T-cell (primary cell): ENCODE measurements at places on chromosomes 4 and X.

GRCh38 chr4:31192341-31192740 lies 472.2 kb downstream of the PCDH7 start:
- DNase-seq: no peak

- no peak for DNase-seq
Measured at GRCh38 chr4:72031868-72032608, at the start of gene NPFFR2. TSS of gene NPFFR2 (plus strand) at chr4:72032000. CDS start at chr4:72128592, 96,592 bp downstream.

GRCh38 chrX:71546879-71547278 lies 14.0 kb downstream of the OGT start:
- no peak for DNase-seq

DNA sequence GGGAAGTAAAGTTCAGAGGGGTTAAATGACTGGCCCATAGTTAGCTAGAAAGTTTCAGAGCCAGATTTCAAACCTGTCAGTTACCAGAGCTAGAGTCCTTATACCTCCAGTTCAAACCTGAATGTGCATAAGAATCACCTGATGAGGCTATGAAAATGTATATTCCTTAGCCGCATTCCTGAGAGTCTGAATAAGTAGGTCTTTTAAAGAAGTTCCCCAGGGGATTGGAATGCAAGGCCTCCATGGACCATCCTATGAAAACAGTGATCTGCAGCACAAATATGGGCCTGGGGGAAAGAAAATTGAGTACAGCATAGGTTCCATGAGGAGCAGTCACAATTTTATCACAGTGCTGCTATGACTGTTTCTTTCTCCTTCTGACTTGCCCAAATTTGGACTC lies 263.9 kb upstream of the CXorf66 start:
- no peak for DNase-seq

DNA sequence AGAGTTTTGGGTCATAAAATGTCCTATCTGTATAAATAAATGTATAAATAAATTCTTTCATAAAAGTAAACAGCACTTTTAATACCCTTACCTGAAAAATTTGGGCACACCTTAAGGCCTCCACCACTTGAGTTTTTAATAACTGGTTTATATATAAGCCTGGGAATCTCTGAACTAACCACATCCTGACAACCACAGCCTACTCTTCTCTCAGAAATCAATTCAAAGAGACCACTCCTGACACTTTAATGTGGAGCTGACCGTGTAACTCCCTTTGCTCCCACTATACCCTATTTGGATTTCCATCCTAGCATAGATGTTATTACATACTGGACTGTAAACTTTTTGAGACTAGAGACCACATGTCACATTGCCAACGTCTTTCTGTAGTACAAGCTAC lies 3.5 kb downstream of the FBXL5 start:
- DNase-seq: no peak

- DNase-seq: no peak
Measured at GRCh38 chrX:64394059-64394873, 986 bp downstream of the MTMR8 start.

DNA sequence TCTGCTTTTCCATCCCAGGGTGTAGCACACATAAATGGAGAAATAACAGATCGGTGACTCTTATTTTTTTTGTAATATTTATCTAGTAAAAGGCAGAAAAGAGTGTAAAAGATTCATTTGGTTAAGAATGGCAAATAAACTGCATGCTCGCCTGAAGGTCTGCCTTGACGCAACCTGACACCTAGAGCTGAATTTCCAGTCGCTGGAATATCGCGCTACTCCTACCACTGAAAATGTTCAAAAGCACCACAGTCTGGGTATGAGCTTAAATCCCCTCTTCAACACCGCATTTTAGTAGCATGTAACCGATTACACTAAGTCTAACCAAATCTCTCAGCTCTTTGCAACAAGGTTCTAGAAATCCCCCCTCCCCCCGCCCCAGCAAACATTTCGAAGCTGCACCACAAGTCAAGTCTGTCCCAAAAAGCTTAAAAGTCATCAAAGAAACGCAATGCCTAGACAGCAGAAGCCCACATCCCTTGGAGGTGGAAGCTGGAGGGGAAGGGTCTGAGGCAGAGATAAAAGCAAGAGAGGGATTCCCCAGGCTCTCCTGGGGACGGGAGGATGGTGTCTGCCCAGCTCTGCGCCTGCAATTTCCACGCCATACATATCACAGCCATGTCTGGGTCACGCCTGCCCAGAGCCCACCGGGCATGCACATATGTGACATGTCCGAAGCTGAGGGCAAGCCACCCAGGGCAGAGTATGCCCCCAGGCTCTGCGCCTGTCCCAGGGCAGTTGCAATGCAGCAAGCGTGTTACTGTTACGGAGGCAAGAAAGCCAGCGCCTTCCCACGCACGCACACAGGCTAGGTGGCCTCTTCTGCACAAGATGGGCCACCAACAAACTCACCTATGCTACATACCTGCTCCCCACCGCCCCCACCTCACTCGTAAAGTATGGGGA lies 1.4 kb downstream of the FGF13 start:
- no peak for DNase-seq

DNA sequence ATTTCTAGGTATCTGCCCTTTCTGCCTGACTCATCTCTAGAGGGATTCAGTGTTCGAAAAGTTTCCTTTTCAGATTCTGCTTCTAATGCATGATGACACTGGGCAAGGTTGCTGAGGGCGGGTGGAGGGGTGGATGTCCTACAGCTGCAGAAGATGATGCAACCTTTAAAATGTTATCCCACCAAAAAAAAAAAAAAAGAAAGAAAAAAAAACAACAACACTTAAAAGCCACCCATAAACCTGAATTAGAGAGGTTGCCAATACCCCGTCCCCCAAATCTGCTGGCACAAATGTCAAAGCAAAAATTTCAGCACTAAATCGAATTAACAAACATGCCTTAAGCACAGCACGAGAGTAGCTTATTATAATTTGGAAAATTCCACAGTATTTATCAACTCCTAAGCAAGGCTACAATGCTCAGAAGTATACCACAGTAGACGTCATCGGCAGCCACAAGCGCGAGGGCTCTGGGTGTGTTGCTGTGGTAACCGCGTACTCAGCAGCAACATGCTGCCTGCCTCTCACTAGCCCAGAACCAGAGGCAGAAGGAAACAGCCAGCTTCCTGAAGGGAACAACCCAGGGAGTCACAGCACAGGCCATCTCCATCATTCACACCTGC lies 167.5 kb upstream of the MAP3K15 start:
- peak; percentile 72 for DNase-seq

DNA sequence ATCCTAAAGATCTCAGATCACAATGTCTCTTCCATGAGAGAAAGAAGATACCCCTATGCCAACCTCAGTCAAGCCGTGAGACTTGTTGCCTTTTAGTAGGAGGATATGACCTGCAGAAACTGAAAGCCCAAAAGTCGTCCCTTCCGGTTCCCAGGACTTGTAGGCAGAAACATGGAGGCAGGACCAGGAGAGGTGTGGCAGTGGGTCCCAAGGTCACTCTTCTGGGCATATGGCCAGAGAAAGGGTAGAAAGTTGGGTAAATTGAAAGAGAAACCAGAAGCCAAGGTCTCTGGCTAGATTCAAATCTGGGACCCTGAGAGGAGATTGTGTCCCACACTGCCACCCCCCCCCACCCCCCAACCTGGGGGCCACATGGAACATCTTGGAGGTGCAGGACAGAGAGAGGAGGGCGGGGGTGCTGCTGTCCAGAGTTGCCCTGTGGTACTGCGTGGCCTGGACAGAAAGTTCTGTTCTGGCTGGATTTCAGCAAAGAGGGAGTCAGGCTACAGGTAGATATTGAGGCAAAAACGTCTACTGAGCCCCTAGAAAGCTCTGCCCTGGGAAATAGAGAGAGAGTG lies 55.4 kb downstream of the DDX3X start:
- DNase-seq: no peak

- no peak for DNase-seq
Measured at GRCh38 chr4:40412866-40413795, 78.0 kb downstream of the CHRNA9 start.

- no peak for DNase-seq
Measured at GRCh38 chrX:40663880-40664630, 16.7 kb upstream of the CXorf38 start.

DNA sequence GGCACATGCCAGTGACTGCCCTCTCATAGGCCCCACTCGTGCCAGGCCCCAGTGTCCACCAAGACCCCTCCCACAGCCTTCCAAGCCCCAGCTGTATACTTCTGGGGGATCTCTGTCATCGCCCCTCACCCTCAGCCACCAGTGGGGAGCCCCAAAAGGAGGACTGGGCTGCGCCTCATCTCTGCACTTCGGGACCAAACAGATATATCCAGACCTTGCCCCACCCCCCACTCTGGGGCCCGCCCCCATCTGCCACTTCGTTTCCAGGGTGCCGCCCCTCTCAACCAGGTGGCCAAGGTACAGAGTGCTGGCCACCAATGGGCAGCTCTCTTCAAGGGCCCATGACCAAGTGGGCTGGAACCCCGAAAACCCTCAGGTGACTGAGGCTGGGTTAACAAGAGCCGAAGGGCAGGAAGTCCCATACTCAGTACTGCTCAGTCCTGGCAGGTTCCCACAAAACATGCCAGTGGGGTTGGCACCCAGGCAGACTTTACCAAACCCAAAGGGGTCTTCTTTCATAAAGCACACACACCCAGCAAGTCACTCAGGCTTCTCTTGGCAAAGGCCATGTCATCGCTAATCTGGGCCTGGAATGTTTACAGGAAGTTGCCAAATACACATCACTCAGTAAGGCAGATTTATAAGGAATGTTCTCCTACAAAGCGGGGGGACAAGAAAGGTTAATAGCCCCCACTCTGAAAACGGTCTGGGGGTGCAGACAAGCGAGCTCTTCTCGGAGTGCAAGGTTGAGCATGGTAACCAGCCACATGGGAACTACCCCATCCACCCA lies 4.4 kb downstream of the ZFYVE28 start:
- no peak for DNase-seq

DNA sequence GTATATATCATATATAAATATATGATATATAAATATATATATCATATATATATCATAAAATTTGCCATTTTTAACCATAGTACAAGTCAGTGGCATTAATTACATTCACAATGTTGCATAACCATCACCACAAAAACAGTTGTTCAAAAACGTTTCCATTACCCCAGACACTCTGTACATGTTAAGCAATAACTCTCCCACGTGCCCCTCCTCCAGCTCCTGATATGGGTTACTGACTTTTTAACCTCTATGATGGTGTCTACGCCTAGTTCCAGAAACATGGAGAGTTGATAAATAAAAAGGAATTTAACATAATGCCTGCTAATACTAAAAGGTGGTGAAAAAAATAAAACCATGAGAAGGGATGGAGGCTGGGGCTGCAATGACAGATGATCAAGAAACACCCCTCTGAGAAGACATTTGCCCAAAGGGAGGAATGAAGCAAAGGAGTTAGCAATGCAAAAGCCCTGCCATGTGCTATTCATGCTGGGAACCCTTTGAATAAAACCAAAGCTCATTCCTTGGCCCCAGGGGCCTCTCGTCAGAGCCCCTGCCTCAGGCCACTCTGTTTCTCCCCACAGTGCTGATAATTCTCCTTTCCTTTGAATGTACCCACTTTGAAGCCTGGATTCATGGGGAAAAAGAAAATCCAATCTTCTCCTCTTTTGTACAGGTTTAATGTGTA lies 144.3 kb downstream of the NWD2 start:
- no peak for DNase-seq

GRCh38 chrX:131778269-131779218 lies 234.7 kb downstream of the OR13H1 start:
- no peak for DNase-seq
